Stimulated activated CD8-positive, alpha-beta memory T cell treated with anti-CD3 and anti-CD28 coated beads, Interleukin-7, amount 100 ng/mL, for 1 hour (primary cell): ENCODE measurements at places on chromosomes 2 and 18.

DNA sequence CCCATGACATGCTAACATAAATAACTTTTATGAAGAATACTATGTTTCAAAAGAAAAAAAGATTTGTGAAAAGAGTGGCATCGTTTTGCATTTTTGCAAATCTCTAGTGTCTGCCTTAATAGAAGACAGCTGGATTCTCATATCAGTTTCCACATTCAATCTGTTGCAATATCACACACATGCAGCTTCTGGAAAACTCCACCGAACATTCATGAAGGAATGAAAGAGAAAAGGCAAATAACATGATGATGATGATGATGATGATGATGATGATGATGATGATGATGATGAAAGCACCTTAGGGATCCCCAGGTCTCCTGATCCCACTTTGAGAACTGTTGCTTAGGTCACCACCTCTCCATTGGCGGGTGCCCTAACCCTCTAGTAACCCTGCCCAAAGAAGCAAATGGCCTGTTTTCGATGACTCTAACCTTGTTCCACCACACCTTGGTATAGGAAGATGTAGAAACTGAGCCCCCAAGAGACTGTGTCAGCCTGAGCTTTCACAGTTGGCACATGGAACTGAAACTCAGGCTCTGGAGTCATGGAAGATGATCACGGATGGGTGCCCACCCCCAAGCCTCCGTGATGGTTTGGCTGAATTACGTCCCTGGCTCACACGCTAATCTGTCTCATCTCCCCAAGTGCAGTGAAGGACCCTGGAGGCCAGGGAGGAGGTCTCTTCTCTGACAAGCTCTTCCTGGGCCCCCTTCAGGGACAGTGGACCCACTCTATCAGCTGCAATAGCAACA lies 80.1 kb upstream of the SMAD7 start:
- DNase-seq, result no peak

GRCh38 chr2:196331143-196331542 lies 159.8 kb upstream of the STK17B start:
- no peak for DNase-seq

- DNase-seq, result peak; percentile 58
Measured at GRCh38 chr18:63155169-63155852, 164.3 kb downstream of the BCL2 start.

- no peak for DNase-seq
Measured at GRCh38 chr2:57937456-57937855, 109.2 kb upstream of the VRK2 start.

GRCh38 chr2:7913974-7914373 lies 767.9 kb upstream of the ID2 start:
- no peak for DNase-seq

DNA sequence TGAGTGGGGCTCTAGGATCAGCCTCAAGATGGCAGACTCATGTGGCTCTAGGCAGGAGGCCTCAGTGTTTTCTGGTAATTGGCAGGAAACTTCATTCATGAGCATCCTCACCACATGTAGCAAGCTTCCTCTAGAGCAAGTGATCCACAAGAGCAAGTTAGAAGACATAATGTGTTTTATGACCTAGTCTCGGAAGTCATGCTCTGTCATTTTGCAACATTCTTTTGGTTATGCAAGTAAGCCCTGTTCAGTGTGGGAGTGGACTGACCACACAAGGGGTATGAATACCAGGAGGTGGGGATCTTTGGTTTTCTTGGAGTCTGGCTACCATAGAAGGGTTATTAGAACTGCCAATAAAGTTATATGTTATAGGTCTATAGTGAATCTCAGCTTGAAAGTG lies 66.8 kb upstream of the STK39 start:
- no peak for DNase-seq

- no peak for DNase-seq
Measured at GRCh38 chr2:234954551-234954992, 2.8 kb downstream of the SH3BP4 start.

- DNase-seq, result no peak
Measured at GRCh38 chr2:173230181-173230580, 124.5 kb upstream of the CDCA7 start.

GRCh38 chr18:8224576-8224975 lies 384.7 kb upstream of the RAB12 start:
- DNase-seq, result no peak

GRCh38 chr2:177207101-177207500 lies 5.5 kb upstream of the HNRNPA3 start:
- no peak for DNase-seq

- DNase-seq, result no peak
Measured at GRCh38 chr2:77054938-77055337, 467.2 kb downstream of the LRRTM4 start.

DNA sequence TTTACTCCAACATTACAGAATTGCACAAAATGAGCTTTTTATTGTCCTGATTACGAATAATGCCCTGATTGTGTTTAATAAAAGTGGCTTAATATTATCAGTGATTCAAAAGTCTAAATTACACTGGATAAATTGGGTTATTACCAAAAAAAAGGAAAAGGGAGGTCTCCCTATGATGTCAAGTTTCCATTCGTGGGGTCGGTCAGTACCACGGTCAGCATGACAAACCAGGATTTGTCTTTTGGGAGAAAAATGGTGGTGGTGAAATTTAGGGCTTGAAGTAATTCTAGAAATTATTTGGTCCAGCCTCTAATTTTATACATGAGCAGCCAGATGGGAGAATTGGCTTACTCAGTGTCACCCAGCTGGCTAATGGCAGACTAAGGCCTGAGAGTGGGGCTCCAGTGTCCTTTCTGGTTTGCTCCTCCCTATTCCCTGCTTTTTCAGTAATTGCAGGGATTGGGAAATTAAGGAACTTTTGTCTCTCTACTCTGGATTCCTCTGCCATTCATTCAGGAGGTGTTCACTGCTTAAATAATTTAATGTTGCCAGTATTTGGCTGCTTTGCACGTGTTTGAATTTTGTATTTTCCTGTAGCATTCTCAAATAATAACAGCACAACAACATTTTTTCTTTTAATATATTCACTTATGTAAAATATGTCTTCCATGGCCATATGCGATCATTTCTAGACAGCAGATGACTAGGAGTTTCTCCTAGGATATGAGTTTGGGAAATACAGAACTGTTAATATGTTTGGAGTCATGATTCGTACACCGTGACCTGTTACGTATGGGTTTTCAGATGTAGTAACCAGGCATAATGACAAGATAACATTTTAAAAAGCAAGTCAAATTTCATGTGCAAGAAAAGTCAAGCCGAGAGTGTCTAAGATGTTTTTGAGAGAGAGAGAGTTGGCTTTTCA lies 128.9 kb upstream of the NOSTRIN start:
- no peak for DNase-seq

DNA sequence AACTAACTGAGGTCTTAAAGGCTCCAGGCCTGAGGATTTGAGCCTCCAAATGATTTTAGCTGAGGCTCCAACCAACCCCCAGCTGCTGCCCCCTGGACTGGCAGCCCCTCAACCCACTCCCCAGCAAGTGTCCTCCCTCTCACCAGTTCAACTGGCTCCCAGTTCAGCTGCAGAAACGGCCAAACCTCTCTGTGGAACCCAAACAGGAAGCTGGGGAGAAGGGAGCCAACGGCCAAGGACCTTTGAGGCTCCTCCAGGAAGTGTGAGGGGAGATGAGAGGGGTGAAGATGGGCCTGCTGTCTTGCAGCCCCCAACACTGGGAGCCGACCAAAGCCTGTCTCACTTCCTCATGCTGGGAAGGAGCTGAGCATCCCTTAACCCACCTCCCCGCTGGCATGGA lies 24.9 kb downstream of the ZFP36L2 start:
- DNase-seq, result no peak

DNA sequence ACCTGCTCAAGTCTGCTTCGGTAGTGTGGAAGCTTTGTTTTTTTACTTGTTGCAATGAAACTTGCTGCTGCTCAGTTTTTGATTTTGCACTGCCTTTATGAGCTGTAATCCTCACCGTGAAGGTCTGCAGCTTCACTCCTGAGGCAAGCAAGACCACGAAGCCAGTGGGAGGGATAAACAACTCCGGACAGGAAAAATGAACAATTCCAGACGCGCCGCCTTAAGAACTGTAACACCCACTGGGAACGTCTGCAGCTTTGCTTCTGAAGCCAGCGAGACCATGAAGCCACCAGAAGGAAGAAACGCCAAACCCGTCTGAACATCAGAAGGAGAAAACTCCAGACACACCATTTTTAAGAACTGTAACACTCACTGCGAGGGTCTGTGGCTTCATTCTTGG lies 245.7 kb upstream of the REG3G start:
- no peak for DNase-seq

DNA sequence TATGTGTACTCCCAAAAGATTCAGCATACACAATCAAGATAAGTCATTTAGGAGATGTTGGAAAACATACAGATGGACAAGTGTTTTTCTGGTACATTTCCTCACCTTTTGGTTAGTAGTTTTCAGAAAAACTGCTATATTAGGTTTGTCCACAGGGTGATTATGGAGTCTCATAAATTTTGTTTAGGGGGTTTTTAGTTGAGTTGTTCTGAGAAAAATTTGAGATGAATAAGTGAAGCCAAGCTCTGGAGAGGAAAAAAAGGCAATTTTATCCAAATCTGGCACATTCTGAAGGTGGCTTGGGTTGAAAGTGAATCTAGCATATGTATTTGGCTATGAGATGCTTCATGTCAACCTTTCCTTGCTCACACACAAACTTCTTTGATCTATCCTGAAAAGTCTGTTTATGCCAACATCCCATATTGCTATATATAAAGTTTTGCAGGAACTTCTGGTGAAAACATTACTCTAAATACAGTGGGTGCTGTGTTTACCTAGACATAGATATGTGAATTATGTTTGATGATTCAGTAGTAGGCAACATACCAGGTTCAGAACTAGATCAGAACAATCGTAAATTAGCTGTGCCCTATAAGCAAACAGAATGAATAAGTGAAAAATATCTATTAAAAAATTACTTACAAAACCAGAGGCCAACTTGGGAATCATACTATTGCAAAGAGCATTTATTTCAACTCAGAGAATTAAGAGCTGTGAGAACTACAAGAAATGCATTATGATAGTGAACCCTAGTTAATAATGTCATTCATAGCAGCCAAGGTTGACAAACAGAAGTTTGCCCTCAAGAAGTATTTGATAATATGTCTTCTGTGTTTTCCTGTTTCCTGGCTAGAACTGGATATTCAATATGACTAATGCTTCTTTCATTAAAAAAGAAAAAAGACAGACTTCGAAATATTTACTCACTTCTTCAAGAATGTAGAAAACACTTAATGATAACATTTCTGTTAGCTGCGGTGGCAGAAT lies 552.0 kb downstream of the IRS1 start:
- no peak for DNase-seq

DNA sequence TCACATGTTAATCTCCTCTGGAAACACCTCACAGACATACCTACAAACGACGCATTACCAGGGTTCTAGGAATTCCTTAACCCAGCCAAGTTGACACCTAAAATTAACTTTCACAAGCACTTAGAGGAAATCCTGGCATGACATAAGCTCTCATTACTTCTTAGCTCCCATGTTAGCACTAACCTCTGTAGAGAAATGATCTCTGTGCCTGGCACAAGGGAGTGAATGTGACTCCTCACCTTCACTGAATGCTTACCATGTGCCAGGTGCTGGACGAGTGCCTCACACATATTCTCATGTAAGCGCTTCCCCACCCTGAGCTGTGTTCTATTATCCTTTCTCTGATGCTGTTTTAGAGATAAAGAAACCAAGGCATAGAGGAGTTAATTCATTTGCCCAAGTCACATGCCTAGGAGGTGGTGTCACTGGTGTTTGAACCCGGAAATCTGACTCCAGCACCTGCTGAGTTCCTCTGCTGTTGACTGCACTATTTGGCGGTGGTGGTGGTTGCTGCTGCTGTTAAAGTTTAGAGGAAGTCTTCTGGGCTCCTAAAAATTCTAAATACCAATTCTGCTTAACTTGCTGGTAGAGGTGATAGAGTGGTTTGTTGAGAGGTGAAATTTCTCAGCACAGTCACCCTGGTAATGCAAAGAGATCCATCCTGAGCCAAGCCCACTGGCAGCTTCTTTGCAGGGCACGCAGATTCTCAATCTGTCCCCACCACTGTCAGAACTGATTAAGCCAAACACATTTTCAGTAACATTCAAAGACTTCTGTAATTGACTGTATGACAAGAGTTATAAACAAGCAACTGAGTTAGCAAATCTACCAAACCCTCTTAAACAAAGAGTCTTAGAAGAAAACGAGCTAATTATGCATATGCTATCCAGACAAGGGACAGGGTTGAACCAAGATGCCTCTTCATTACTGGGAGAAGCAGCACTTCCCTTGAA lies 200.3 kb downstream of the CMPK2 start:
- DNase-seq, result no peak

- DNase-seq, result no peak
Measured at GRCh38 chr2:71780162-71780561, 326.8 kb downstream of the DYSF start.

GRCh38 chr2:134148843-134149472 lies 104.9 kb upstream of the MGAT5 start:
- no peak for DNase-seq

DNA sequence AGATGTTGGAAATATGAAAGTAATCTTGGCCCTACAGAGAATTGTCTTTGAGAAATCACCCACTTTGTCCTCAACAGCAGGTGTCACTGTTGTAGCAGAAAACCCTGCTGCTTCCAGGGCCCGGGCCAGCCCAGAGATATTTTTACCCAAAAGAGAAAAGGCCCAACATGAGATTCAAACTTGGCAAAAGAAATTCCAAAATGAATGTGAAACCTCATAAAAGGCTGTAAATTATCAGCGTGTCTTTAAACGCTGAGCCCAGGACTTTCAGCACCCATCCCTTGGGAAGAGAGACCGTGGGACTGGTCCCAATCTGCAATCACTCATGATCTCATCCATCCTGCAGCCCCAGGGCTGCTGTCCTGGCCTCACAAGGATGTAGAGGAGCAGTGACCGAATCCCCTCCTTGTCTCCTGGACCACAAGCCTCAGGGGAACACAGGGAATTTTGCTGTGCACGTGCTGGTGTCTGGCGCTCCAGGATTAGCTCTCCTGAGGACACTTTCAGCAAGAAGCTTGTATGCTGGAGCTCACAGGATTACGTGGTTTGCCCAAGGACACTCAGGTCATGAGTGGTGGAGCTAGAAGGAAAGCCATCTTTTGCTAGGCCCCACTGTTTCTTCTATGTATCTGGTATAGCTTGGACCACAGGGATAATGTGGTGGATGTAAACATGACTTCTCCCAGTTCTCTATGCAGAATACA lies 202.1 kb downstream of the RNF144A start:
- DNase-seq, result no peak

- no peak for DNase-seq
Measured at GRCh38 chr18:28399781-28400362, 222.9 kb upstream of the CDH2 start.

GRCh38 chr2:180728928-180729559 lies 251.4 kb upstream of the UBE2E3 start:
- DNase-seq, result no peak

GRCh38 chr2:111118981-111119821 lies 1.5 kb upstream of the BCL2L11 start:
- DNase-seq, result no peak
